ENCODE measurements at places on chromosomes 7 and 10.

DNA sequence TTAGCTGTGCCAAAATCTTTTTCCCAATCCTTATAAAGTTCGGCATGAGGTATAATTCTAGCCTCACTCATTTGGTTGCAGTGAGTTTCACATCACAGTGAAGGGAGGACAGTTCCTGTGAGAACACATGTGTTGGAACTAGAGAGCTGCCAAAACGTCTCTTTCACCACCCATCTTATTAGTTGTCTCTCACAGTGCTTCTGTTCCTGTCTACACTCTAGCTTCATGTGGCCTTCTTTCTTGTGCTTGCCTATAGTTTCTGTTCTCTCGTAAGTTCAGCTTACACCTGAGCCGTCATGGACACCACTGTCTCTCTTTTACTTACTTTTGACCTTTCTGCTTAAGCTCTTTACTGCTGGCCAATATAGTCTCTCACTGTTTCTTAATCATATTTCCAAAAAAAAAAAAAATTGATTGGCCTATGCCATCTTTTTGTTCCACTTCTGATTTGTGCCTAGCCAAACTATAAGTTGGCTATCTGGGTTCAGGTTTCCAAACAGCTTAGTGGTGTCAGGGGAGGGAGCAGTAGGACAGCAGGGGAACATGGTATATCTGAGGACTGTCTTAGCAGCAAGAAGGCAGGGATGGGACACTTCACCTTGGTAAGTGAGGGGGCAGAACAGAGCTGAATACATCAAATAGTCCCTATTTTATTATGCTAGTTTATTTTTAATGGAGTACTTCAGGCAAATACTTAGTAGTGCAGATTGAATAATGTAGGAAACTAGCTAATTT is 38.0 kb downstream of the ZNRF2 start:
- no peak for DNase-seq

DNA sequence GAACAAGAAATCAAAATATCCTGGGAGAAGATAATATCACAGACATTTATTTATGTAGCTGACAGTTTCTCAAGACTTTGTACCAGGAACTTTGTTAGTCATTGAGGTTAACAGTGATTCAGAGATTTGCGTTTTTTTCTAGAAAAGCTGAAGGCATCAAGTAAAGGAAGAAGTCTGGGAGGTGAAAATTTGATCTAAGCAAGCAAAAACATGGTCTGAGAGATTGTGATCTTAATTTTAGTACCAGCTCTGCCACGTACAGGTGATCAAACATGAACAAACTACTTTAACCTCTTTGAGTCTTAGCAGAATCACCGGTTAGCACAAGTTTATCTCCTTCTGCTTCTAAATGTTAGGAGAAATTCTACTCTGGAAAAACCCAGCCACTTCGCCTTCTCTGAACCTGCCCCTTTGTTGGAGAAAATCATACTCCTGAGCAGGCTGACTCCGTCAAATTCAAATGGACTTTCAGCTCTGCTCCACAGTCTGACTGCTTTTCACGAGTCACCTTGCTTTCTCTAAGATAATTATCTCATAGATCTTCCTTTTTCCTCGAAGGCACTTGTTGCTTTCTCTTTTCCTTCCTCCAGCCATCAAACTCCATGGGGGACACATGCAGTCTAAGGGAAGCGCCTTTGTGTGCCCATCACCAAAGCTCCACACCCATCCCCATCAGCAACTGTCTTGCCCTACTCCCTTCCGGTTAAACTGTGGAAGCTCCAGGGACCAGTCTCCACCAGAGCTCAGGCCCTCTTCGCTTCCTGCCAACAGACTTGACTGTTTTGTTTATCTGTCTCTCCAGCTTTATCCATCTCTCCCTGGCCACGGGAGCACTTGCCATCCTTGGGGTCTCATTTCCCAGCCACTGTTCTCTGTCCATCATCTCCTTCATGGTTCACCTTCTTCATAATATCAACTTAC is 86.3 kb downstream of the PRKCQ start:
- DNase-seq: peak; percentile 17

DNA sequence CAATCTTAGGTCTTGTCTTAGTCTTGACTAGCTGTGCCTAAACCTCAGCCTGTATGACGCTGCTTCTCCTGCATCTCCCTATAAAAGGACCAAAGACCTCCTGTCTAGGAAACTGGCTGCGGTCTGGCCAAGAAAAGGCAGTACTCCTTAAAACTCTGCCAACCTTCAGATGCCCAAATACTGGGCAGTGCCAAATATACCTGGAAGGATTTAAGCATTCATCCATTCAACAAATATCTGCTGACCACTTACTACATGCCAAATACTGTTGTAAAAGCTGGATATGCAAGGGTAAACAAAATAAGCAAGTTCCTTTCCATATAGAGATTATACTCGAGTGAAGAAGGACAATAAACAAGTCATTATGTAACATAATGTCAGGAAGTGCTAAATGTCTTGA is 135.8 kb downstream of the HBP1 start:
- no peak for DNase-seq

GRCh38 chr10:5428133-5428532 is 15.8 kb downstream of the NET1 start:
- DNase-seq: no peak

Measured in keratinocyte (primary cell).